Activated T-cell treated with anti-CD3 and anti-CD28 coated beads, Interleukin-2, amount 50 U/mL, for 4 hours (primary cell): ENCODE measurements at places on chromosomes 3 and 15. TPM values are rescaled to one million over a fixed set of nuclear protein-coding genes. Genes with fewer than 3 reads are reported as not detected.

Gene FRMD4B
- 16.3 TPM for total RNA-seq

Gene LRRIQ4
- total RNA-seq, result not detected

Gene DZIP1L
- total RNA-seq, result not detected

Gene IL5RA
- total RNA-seq, result 0.34 TPM

Gene MUC20
- 0.63 TPM for total RNA-seq
